ENCODE measurements at places on chromosomes 6 and 20.

GRCh38 chr6:36244641-36245280 lies 25.1 kb upstream of the PNPLA1 start:
- DNase-seq: no peak

GRCh38 chr6:108118359-108118724 lies 43.8 kb upstream of the OSTM1 start:
- DNase-seq: no peak

- DNase-seq: no peak
Observed at GRCh38 chr6:14880052-14880451, 365.8 kb upstream of the JARID2 start.

DNA sequence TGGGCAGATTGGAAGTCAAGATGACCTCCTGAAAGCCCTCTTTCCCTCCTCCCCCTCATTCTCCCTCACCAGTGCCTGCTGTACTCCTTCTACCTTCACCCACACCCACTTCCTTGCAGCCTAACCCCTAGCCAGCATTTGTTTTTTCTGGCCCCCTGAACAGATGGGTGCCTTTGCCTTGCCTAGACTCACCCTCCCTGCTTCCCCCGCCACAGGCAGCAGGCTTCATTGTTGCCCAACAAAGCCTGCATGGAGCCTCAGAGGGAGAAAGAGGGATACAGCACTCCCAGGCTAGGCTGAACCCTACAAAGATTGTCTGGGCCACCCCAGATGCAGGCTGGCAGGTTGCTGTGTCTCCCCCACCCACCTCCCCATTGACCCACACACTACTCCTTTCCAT lies 2.7 kb downstream of the MOCS1 start:
- no peak for DNase-seq

- DNase-seq: no peak
Observed at GRCh38 chr20:50663095-50663821, 28.1 kb downstream of the RIPOR3 start.

DNA sequence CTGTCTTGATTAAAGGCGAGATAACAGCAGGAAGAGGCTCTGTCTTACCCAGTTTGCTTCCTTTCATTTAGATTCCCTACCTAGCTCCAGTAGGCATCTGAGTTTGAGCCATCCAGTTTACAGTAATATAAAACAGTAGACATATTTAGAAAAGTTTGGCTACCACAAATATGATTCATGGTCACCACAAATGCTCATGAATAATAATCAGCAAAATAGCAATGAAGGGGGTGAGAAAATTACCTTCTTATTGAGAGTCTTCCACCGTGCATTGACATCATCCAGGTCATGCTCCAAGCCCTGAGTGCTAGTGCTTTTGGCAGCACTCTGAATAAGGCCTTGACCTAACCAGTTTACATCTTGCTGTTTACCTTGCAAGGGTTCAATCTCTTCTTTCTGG lies 106.2 kb downstream of the DST start:
- DNase-seq: no peak

GRCh38 chr6:128303870-128304269 lies 216.5 kb downstream of the PTPRK start:
- DNase-seq: no peak

DNA sequence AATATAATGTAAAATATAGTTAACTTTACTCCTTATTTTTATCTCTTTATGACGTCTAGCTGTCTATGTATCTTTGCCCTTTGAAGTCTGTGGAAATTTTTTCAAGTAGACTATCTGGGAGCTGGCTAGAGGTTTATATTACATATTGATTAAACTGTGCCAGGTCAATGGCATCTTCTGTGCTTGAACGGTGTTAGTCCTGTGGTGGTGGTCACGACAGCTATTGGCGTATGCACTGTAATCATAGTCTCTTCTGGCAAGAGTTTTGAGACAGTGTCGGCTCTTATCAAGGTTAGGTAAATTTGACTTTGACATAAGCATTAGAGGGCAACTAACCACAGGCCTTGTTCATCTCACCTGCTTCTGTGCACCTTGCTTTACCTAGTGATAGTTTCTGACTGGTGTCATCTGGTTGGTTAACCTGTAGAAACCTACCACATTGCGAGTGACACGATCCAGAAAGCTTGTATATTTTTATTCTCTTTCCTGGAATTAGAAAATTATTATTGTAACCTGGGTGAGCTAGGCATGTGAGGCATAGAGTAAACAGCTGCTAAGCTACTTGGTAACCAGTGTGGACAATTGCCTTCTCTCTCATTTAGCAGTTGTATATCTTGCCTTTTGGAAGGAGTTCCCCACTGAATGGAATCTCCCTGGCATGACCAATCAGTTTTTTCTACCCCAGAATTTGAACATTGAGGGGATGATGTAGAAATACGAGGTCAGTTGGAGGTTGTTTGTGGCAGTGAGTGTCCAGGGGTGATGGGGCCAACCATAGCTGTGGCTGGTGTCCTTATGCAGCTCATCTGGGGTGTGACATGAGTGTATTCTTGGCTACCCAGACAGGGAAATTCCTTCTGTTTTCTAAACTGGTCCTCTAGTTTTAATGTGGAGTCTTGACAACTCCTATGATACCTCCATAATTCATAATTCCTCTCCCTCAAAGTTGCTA lies 45.9 kb downstream of the SH3BGRL2 start:
- DNase-seq: no peak

DNA sequence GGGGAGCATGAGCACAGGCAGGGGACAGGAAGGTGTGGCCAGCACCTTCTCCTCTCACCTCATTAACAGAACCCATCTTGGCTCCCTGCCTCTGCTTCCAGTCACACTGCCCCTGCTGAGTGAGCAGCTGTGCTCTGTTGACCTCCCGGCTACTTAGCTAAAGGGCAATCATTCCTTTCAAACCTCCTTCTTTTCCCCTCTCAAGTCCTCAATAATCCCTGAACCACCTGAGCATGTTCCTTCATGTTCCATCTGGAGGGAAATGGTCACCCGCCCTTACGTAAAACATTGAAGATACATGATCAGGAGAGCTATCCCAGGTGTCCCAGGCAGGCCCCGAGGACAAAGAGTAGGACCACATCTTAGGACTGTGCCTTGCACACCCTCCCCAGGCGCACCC lies 21.7 kb upstream of the MRPS10 start:
- DNase-seq: no peak

- DNase-seq: no peak
Observed at GRCh38 chr20:19269737-19270340, 57.4 kb downstream of the SLC24A3 start.

- DNase-seq: peak; percentile 94
Observed at GRCh38 chr6:4320860-4321259, 185.5 kb upstream of the ECI2 start.

GRCh38 chr6:99606656-99607415 lies at the start of gene PRDM13:
Gene PRDM13 (plus strand): TSS chr6:99606833. CDS start chr6:99607035, 202 bp downstream.
- DNase-seq: no peak

GRCh38 chr20:48995589-48995988 lies 50.5 kb upstream of the CSE1L start:
- no peak for DNase-seq

GRCh38 chr20:1657556-1658334 lies at the start of gene SIRPG:
Gene SIRPG (minus strand): TSS chr20:1657779. CDS start chr20:1657714, 65 bp downstream.
- DNase-seq: no peak

DNA sequence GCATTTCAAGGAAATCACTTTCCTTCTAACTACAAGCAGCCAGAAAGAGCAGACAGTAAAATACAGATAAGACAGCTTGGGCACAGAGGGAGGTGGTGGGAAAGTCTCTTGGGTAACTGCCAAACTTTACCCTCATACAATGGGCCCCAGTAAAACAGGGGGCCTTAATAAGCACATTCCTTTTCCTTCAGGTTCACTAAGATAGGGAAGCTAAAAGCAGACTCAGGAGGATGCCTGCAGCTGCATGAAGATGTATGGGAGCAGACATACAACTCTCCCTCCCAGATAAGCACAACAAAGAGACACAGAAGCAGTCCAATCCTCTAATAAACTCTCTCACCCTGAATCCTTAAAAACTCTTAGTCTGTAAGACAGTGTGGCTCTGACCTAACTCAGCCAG lies 49.0 kb downstream of the SIM1 start:
- DNase-seq: no peak

- no peak for DNase-seq
Observed at GRCh38 chr6:2230659-2231277, 14.6 kb downstream of the GMDS start.

Measured in GM04504 (cell line).